ENCODE measurements at places on chromosomes 12 and 14.

DNA sequence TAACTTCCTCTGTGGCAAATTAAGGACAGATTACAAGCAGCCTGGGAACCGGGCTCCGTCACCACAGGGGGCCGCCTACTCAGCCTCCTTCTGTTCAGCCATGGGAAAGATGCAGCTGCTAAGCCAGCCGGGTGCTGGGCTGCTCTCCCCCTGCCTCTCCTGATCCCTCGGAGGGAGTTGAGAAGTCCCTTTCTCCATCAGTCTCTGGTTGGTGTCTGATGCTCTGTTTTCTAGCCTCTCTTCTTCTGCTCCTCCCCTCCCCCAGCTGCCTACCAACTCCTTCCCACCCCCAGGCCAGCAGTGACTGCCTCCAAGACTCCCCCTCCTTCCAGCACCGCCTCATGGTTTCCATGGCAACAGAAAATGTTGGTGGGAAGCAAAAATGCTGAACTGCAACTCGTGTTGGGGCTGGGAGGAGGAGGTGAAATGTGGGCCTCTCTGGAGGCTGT is 486.7 kb downstream of the APAF1 start:
- no peak for DNase-seq

DNA sequence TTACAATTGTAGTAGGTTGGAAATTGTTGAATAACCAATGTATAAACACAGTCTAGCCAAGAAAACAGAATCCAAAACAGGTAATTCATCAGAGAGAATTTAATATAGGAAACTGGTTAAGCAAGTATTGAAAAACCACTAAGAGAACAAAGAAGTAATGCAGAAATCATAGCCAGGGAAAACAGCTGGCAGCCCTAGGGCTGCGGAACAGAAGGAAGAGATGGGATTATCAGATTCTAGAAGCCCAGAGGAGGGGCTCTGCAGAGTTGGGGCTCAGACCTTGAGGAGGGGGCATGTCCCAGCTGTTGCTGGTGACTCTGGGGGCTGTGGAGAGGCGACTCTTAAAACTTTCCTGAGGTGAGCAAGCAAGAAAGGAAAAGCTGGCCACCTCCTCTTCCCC is 49.4 kb downstream of the CD9 start:
- no peak for DNase-seq

GRCh38 chr12:47079981-47080724 is 394 bp upstream of the AMIGO2 start:
- DNase-seq: no peak

GRCh38 chr12:66648033-66648735 is 30.7 kb downstream of the GRIP1 start:
- no peak for DNase-seq

DNA sequence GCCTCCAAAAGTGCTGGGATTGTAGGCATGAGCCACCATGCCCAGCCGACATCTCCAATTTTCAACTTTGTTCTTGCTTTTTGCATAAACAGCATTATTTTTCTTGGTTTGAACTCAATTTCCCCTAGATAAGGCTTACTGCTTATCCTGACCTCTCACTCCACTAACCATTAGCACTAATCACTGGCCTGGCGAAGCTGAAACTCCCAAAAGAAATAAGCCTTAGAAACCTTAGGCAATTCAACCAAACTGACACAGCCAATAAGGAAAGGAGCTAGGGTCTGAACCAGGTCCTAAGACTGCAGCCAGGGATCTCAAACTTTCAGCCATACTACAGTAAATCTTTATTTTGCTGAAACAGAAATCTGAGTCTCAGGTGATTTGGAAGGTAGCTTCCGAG is 448.0 kb downstream of the RMST start:
- DNase-seq: no peak

- no peak for DNase-seq
Measured at GRCh38 chr12:5688226-5688625, 256.3 kb downstream of the NTF3 start.

DNA sequence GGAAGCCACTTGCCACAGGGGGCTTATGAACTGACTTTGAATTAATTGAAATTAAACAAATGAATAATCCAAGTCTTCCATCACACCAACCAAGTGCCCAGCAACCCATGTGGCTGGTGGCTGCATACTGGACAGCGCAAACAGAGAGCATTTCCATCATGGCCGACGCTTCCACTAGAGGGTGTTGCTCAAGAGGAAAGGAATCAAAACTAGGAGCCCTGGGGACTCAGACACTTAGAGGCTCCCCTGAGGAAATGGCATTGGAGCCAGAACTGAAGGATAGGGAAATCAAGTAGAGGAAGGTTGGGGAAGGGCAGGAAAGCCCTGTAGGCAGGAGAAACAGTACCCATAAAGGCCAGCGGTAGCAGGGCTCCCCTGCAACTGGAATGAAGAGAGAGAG is 50.6 kb upstream of the NUAK1 start:
- no peak for DNase-seq

DNA sequence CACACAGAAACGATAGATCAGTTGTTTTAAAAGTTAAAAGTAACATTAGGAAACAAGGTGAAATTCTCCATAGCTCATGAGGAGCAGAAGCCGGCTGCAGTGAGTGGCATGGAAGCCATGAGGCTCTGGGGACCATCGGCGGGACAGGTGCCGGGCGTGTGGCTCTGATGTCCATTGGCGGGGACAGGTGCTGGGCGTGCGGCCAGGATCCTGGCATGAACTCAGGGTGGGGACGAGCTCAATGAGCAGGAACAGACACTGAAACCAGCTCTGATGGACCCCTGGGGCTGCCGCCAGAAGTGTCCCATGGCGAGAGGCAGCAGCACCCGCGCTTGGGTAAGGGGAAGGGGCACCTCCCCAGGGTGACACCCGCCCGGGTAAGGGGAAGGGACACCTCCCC is 75.1 kb downstream of the NOC4L start:
- no peak for DNase-seq

- DNase-seq: no peak
Measured at GRCh38 chr12:112258926-112259325, 123.3 kb downstream of the HECTD4 start.
